CD4-positive, alpha-beta T cell treated with Interleukin-6 at 100 ng/mL for 8 hours (primary cell): ENCODE measurements at places on chromosomes 3 and 15.

GRCh38 chr15:83372434-83372891 is 74.7 kb upstream of the SH3GL3 start:
- no peak for DNase-seq

GRCh38 chr15:38053776-38054175 is 119.3 kb downstream of the TMCO5A start:
- DNase-seq = no peak

DNA sequence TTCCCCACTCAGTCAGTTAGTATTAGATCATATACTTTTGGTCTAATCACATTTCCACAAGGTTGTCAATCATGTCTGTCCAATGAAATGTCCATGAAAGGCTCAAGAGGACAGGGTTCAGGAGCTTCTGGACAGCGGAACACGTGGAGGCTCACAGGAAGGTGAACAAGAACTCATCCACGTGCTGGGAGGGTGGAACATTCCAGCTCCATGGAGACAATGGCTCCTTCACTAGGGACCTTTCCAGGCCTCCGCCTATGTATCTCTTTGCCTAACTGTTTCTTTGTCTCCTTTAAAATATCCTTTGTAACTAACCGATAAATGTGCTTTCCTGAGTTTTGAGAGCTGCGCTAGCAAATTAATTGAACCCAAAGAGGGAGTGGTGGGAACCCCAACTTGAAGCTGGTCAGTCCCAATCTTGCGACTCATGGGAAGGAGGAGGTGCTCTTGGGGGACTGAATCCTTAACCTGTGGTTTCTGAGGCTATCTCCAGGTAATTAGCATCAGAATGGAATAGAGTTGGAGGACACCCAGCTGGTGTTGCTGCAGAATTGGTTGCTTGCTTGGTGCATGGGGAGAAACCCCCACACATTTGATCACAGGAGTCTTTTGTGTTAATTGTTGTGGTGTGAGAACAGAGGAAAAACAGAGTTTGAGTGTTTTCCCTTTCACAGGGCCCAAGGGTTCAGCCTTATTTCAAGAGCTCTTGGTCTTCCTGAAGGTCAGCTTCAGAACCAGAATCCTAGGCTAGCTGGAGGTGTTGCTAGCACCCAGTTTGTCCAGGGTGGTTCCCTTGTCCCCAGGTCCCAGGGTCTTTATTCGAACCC is 3.0 kb upstream of the TKT start:
- DNase-seq = no peak

GRCh38 chr3:105806359-105806758 is 62.5 kb downstream of the CBLB start:
- DNase-seq = peak; percentile 69

DNA sequence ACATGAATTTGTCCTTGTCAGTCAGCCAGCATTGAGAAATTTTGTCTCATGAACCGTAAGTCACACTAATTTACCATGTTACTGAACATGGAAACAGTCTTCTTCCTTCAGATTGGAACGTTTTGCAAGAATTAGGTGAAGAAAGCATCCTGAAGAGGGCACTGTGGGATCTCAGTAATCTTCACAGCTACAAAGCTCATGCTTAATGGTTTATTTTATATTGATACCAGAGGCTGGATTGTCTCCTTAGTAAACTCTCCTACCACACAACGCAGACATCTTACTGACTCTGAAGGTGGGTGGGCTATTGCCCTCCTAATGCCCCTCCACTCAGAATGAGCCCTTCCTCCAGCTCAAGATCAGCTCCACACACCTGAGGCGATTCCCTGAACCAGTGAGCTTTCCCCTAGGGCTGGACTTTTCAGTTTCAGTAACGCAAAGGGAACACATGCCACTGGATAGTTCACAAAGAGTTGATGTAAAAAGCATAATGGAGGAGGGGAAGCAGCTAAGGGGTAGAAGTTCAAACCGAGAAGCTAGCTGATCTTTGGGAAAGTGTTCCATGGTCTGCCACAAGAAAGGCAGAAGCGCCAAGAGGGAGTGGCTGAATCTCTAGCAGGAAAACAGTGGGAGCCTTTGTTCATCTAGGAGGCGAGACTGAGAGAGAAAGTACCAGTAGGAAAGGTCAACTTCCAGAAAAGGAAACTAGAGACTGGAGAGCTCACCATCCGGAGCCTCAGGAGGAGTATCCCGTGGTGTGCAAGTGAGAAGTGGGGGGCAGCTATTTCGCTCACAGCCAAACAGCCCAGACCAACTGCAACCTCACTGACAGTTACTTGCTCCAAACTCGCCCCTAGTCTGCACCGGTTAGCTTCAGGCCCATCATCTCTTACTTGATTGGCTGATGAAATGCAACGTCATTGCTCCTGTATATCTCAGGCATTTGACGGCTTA is at the start of gene SLC9C1:
Gene SLC9C1 (minus strand): TSS at position 849 of the 954 bp plus-strand sequence. CDS start 7,425 bp downstream, outside the sequence.
- DNase-seq = peak; percentile 49

DNA sequence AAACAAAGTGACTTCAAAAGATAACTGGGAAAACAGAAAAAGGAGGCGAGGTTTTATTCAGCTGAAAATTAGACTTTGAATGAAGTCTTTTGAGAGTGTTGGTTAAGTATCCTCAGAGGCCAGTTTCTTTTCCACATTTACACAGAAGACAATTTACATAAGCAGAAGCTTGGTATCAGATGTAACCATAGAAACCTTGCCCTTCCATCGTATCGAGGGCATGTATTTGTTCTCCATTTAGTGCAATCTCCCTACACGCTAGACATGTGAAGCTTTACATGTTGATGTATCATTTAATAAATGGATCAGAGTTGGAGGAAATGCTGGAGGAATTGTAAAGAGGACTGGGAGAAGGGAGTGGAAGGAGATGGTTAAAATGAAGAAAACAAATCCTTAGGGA is 161.0 kb upstream of the CRBN start:
- no peak for DNase-seq

DNA sequence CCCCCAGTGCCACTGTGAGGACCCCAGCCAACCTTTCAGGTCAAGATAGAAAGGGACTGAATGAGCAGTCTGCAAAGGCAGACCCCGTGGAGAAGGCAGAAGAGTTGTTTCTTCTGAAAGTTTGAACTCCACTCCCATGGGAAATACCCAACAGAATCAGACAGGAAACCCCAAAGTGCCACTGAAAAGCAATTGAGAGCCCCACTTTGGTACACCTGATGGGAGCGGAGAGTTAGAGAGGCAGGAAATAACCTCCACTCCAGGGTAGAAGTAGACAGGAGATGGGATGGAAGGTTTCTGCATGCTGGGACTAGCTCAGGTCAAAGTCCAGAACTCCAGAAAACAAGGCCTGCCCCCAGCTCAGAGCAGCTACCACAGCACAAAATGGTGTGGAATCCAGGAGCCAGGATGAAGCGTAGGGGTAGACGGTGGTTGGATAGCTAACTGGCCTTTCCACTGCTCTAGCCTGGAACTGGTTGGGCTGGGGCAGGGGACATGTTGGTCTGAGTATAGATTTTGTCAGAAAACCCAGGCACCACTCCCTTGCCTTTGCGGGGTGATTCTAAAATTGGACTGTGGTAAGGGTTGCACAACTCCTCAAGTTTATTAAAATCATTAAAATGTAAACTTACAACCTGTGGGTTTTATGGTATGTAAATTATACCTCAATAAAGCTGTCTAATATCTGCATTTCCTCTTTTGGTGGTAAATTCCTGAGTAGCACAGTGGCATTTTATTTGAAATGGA is 1.9 kb upstream of the RAB43 start:
- no peak for DNase-seq

DNA sequence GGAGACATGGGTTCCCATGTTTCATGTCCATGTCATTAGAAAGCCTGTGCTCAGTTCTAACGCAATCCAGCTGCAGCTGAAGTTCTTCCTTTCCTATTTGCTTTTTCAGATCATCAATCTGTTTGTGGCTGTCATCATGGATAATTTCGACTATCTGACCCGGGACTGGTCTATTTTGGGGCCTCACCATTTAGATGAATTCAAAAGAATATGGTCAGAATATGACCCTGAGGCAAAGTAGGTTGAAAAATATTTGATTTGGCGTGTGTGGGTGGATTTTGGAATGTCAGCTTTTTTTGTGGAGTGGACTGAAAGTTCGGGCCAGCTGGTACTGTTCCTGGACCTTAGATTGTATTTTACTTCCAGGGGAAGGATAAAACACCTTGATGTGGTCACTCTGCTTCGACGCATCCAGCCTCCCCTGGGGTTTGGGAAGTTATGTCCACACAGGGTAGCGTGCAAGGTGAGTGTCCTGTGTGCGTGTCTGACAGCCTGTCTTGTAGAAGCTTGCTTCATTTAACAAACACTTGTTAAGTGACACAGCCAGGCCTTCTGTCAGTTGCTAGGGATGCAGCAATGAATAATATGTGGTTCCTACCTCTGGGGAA is 69.6 kb downstream of the CHDH start:
- DNase-seq = no peak

DNA sequence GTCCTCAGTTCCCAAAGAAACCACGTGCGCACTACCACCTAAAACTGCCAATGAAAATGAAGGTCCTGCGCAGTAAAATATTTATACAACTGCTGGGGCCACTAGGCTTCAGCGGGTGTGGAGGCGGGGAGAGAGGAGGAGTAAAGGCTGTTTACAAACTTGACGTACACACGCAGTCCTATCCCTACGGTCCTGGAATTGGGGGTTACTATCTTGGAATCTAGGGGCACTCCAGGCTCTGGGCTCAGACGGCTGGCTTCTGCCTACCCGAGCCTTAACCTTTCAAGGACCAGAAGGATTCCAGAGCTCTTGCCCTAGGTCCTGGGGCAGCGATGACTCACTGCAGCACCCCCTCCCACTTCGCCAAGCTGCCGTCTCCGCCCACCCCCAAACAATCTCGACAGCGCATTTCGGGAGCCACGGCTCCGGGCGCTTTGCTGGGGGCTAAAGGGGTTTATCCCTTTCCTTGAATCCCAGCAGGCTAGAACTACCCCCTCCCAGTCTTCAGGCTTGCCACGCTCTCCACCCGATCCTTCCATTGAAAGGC is 3.0 kb downstream of the ADAMTS9 start:
- no peak for DNase-seq

DNA sequence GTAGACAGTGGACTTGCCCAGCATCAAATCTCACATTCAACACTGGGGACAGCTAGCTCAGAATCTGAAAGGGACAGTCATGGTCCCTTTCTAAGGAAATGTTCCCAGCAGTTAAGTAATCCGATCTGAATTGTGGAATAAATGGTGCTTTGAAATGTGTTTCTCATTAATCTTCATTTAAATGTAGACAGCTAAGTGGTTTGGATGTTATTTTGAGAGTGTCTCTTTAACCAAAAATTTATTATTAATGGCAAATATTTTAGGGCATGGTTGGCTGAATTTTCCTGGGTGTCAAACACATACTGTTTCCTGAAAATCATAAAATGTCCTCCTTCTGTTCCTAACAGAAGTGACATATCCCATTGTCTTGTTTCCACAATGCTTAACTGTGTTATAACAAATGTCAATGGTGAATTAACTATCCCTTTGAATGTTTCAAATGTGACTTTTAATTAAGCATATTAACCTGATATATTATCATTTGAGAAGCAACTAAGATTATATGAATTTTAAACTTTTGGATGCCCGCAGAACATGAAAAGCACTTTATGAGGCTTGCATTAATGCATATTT is 210.8 kb downstream of the CHST2 start:
- DNase-seq = no peak

DNA sequence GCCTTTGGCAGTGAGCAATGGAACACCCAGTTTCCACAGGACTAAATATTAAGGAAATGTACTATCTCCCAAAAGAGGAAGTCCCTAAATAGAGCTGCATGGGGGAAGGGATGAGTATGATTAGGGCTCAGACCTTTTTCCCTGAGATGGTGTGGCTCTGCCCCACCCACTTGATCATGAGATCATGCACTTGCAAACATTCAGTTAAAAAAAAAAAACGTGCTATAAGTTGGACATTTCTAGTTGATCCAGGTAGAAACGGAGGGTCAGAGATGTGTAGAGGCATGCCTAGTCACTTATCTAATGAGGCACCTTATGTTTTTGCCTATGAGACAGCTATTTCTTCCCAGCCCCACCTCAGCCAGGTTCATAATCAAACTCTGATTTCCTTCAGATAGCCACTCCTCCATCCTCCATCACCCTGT is 24.5 kb upstream of the SSR3 start:
- no peak for DNase-seq

- no peak for DNase-seq
Observed at GRCh38 chr3:195182470-195182795, 88.5 kb downstream of the XXYLT1 start.

DNA sequence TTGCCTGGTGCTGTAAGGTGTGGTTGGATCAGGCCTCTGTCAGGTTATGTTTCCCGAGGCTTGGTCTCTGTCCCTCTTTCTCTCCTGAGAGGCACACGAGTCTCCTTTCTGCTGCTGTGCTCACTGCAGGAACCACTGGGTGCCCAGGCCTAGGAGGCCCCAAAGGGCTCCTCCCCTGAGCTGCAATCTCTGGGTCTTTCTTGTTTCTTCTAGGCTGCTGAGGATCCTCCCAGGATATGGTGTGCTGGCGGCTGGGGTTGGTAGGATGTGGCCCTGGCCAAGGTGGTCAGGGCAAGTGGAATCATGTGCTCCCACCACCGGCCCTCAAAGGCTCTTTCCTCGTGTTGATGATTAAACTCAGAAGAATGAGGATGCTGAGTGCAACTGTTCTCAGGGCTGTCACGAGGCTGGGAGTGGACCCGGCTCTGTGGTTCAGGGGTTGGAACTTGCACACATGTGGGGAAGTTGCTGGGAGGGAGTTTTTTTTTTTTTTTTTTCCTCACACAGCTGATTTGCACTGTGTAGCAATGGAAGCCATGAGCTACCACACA is 43.6 kb upstream of the CTSH start:
- DNase-seq = no peak

DNA sequence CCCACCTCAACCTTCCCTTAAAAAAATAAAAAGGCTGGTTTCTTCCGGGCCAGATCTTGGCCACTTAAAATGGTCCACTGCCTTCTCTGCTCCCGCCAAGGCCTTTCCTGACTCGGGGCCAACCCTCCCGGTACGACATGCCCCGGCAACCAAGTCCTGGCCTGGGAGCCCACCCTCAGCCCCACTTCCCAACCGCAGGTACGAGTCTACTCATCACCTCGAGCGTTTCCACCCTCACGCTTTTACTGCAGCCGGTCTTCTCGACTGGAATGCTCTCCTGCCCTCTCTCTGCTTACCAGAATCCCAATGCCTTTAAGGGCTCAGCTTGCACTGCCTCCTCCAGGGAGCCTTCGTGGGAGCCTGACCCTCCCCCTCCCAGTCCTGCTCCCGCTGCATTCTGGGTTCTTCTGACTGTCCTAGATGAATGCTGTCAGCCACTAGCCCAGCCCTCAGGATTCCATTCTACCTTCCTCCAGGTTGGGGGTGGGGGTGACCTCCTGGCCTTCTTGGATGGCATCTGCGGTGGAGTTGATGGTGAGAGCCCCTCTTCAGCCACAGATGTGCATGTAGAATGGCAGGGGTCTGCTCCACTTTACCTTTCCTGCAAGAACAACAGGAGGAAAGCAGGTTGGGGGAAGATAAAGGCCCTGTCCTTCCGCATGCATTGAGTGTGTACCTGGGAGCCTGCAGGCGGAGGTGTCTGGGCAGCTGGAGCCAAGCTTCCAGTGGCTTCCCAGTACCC is 1.1 kb upstream of the CSRNP1 start:
- no peak for DNase-seq

GRCh38 chr15:94600505-94600904 is 369.1 kb downstream of the MCTP2 start:
- no peak for DNase-seq
